NCI-H510A (cell line): ENCODE measurements at places on chromosomes 4 and X.

DNA sequence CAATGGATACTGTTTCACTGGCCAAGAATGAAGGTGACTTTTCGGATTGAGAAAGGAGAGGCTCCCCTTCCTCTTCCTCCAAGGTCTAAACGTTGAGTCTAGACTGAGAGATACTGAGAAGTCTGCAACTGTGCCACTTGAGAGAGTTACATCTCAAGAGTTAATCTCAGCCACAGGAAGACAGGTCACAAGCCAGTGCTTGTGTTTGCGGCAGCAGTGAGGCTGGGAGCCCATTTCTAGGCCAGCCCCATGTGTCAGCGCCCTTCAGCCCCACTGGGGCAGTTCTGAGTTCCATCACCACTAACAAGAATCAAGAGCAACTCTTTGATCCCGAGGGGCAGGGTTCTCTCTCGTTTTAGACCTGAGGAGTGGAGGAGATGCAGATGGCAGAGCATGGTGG is 7.3 kb upstream of the SEC24D start:
- no peak for DNase-seq

DNA sequence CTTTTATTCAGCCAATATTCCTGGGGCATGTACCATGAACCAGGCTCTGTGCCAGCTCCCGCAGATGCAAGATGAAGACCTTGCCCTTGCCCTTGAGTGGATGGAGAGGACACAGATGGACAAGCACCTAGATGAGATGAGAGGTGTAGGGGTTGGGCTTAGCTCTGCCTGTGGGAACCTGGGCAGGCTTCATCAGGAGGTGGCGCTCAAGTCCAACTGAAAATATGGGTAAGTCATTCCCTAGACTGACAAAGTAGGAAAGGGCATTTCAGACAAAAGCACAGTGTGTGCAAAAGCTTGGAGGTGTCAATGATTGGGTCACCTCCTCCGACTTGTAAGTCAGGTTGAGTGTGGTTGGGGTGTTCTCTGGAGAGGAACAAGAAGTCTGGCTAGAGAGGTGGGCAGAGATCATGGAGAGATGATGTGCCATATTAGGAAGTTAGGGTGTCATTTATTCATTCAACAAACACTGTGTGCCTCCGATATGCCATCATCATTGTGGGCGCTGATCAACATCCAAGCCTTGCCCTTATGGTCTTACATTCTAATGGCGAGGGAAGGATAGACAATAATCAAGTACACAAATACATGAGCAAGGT is 64.6 kb downstream of the ANAPC4 start:
- DNase-seq, result peak; percentile 51

GRCh38 chrX:20620306-20620705 is 353.6 kb upstream of the RPS6KA3 start:
- no peak for DNase-seq

GRCh38 chr4:82044141-82044993 is 329.4 kb downstream of the HNRNPD start:
- peak; percentile 65 for DNase-seq

DNA sequence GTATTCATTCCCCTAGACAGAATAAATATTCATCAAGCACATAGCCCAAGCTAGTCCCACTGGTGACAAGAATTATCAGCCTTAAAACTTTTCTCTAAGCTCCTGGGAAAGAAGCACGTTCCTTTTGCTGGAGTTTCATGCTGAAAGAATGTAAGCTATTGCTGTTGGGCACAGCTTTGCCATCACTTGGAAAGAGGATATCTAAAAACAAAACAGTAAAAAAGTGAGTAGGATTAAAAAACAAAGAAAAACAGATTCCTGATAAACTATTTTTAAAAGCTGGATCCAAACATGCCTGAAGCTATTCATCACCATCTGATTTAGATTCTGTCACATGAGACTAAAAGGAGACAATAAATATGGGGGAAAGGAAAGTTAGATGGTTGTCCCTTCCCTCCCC is 176.8 kb downstream of the SCFD2 start:
- DNase-seq, result no peak

DNA sequence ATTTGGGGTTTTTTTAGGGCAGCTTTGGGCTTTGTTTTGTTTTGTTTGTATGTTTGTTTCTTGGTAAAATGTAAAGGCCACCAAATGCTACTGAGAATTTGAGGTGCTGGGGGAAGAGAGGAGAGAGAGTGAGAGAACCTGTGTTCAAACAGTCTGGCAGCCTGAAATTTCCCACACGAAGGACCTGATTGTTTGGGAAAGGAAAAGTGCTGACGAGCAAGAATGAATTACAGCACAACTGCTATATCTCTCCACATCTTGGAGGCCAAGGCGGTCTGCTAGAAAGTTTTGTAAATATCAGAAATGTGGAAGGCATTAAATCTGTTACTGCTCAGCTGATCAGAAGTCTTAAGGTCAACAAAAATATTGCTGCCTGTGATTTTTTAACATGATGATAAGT is 170.5 kb downstream of the PALLD start:
- no peak for DNase-seq

GRCh38 chr4:24748758-24749350 is 46.5 kb upstream of the SOD3 start:
- DNase-seq, result no peak

DNA sequence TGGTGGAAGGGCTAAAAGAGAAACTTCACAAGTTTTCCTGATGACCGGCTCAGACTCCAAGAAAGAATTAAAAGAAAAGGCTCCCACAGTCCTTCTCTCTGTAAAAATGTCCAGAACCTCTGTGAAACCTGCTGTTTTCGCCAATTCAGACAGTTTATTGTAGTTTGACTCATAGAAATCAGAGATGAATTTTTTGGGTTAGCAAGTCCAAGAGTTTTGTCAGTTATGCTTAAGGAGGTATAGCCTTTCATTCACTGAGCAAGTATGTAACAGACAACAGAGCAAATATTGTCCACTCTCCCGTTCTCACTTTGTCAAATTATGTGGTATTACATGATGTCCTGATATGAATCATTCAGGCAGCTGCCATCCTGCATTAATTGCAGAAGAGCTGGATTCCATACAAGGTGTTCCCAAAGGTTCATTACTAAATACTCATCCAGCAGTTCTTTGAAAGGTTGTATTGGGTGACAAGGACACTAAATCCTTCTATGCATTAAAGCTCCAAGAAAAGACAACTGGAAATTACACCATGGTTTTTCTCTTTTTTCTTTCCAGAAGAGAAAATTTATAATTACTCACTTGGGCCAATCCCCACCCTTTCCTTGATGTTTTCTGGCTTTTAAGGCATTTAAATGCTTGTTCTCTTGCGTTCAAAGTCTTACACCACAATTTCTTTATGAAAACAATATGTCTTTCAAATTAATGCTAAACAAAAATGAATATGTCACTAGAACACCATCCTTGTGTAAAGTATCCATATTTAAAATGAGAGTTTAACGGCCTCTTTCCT is 30.0 kb upstream of the PLAC1 start:
- DNase-seq, result no peak

DNA sequence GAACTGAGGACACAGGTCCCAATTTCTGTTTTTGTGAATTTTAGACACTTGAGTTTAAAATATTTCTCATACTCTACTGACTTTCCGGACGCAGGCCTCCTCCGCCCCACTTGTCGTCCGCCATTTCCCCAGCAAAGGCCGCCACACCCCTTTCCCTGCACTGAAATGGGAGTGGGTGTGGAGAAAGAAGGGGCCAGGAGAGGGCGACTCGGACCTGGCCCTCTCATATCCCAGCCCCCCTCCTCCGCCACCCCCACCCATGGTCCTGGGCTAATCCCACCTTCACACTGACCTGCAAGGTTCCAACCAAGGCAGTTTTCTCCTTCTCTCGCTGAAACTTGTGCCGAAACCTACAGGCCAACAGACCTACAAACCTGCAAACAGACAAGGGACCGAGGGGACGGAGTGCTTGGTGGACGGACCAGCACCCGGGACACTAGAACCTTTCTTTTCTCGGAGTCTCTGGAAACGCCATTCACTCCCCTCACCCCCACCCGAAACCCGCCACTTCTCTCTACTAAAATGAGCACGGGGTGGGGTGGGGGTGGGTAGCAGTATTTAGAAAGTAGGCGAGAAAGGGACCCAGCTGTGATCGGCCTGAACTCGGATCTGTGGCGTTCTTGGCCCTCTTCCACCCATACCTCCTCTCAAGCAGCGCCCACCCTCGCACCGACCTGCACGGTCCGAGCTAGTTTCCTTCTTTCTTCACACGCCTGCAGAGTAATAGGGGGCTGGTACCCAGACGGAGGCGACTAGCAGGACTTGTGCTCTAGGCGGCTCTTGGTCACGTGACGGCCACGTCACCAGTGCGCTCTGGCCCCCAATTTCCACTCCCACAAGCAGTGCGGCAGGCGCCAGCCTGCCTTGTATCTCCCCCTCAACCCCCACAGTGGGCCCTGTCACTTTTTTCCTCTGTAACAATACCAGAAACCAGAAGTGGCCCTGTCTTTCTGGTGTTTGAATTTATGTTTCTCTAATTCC is at the start of gene ARMCX6:
ARMCX6 (minus strand) TSS at position 790 of the 981 bp plus-strand sequence. CDS start 1,380 bp downstream, outside the sequence.
- peak; percentile 37 for DNase-seq

DNA sequence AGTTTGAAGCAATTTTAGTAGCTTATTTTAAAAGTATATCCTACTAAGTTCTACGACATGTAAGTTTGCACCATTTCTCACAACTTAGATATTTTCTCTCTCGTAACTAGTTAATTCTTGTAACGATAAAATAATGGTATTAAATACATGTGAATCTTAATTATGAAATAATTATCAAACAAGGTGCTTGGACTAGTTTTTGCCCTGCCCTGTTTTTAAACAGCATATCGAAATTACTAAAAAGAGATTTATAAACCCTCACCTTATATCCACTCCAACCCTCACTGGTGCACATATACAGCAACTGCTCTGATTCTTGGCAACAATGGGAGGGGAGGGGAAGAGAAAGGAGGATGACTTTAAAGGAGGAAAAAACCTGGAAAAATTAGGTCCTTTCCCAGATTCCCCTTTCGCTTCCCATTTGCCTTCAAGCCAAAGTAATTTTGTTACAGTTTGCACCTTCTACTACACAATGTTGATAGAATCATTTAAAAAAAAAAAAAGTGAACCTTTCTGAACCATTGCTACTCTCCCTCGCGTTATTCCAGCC is 820 bp upstream of the MAB21L2 start:
- no peak for DNase-seq

DNA sequence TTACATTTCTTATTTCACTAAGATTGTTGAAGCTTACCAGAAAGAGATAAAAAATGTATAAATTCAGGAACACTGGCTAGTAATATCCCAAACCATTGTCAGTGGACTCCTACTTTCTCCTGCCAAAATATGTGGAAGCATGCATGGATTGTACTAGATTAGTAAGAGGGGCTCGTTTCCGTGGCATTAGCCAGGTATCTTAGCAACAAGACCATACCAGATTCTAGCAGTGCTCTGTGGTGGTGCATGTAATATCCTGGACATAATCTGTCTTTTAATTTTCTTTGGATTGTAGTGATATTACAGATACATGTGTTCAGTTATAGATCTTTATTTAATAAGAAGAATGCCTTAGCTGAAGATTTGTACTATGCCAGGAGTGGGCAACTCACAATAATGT is 371.9 kb upstream of the PITX2 start:
- no peak for DNase-seq

DNA sequence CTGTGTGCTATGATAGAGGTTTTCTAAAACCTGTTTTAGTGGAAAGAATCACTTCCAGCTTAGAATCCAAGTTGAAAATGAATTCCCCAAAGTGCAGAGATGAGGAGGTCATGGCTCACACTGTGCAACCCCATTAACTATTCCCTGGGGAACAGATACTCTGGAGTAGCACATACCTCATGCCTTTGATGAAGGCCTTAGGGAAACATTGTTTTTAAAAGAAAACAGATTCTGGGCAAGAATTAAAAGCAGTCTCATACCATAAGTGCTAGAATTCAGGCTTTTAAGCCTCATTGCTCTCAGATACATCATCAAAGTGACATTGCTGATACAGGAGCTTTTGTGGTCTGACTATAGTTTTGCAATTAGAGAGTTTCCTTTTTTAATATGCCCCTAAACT is 115.1 kb downstream of the NDST4 start:
- no peak for DNase-seq
